Endodermal cell (in vitro differentiated cells): ENCODE measurements at places on chromosomes 12 and 14. TPM values are rescaled to one million over a fixed set of nuclear protein-coding genes. Genes with fewer than 3 reads are reported as not detected.

Gene ZFC3H1
- total RNA-seq = 46.0 to 62.1 TPM (median 50.6 TPM) in 3 replicates

Gene POTEG
- total RNA-seq = not detected in 2 replicates

Gene WSCD2
- 0.79 and 1.3 TPM in 2 replicates for total RNA-seq

Gene TUNAR
- 30.0 to 37.3 TPM (median 30.0 TPM) in 3 replicates for total RNA-seq

Gene RNASE8
- not detected in 2 replicates for total RNA-seq

Gene AMN1
- total RNA-seq = 12.8 and 15.2 TPM in 2 replicates

Gene OR4Q2
- not detected in 2 replicates for total RNA-seq

Gene ZCCHC8
- total RNA-seq = 24.6 to 28.2 TPM (median 26.2 TPM) in 3 replicates

Gene TEAD4
- 19.1 to 36.5 TPM (median 35.7 TPM) in 3 replicates for total RNA-seq

Gene RTL1
- total RNA-seq = 1.3 to 2.0 TPM (median 2.0 TPM) in 3 replicates

Gene ETFBKMT
- 0.87 to 2.0 TPM (median 1.1 TPM) in 3 replicates for total RNA-seq

GRCh38 chr12:19507823-19508222 is 68.5 kb downstream of the AEBP2 start:
- DNase-seq = no peak

- DNase-seq = no peak
Measured at GRCh38 chr12:77609016-77609415, 221.7 kb upstream of the NAV3 start.

- peak; percentile 54 for DNase-seq
Measured at GRCh38 chr14:72075649-72076334, 143.6 kb downstream of the RGS6 start.

DNA sequence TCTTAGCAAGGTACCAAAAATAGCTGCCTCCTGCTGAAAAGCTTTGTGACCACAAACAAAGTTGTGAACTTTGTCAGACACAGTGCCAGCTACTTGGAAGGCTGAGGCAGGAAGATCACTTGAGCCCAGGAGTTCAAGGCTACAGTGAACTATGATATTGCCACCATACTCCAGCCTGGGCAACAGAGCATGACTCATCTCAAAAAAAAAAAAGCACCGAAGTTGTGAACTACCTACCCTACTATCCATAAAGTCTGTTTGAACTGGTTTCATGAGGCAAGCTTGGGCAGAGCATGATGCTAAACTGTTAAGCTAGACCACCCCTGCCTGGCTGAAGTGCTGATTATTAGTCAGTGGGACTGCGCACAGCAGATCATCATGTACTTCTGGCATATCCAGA is 75.5 kb downstream of the RAD52 start:
- DNase-seq = no peak

GRCh38 chr12:109944561-109945359 is 44.7 kb downstream of the TCHP start:
- peak; percentile 94 for DNase-seq

DNA sequence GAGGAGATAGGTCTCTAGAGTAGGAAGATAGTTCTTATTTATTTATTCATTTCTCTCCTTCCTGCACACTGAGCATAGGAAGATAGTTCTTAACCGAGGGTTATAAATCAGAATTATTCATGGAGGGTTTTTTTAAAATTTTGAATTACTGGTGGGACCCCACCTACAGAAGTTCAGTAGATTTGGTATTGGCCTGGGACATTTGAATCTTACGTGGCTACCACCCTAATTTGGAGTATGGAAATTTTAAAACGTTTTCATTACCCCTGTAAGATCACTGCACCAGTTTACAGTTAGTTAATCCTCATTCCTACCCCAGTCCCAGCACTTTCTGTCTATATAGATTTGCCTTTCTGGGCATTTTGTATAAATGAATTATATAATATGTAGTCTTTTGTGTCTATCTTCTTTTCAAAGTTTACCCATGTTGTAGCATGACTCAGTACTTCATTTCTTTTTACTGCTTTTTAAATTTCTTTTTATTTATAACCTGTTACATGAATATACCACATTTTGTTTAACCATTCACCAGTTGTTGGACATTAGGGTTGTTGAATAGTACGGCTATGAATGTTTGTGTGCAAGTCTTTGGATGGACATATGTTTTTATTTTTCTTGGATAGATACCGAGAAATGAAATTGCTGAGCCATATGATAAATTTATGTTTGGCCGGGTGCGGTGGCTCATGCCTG is 44.9 kb downstream of the YLPM1 start:
- DNase-seq = no peak

DNA sequence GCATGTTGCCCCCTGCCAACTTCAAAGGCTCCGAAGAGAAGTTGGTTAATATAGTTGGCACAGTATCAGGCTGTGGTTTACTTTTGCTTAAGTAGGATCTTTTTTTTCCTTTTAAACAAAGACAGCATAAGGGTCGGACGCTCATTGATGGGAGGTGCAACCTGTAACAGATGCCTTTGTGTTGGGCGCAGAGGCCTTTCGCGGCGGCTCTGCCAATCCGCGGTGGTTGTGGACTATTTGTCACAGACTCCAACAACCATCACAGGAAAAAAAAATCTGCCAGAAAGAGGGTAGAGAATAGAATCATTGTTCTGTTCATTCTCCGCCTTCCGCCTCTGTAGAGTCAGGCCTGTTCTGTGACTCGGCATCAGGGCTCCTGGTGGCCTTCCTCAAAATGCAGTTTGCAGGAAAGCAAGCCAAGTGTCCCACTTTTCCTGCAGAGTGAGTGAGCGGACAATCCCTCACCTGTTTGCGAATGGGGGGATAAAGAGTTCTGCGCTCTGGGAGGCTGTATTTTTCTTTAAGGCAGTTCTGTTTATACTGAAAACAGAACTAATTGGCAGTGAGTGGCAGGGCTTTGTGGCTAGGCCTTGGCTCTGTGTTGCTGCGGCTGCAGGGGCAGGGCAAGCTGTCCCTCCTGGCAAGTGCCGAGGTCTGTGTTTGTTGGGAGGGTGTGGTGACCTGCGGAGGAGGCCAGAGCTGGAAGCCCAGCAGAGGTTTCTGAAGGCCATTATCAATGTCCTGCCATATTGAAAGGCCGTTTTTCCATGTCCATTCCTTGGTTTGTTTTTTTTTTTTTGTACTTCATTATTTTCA is 83.0 kb upstream of the PIWIL1 start:
- DNase-seq = no peak

DNA sequence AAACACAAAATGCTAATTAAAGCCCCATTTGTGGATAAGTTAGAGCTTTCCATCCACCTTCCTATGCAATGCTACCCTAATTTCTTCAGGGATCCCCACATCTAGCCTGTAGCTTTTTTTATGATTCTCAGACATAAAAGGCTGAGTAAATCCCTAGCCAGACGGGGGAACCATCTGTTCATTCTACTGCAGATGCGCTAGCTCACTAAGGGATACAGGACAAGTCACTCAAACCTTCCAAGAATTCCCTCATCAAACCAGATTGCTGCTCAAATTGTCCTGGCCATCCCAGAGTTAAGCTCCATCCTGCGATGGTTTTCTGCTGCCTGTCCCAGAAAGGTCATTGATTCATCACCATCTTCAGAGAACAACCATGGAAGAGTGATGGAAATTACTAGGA is 56.7 kb downstream of the MYRFL start:
- DNase-seq = no peak

GRCh38 chr12:34126239-34126641 is 103.9 kb downstream of the ALG10 start:
- DNase-seq = no peak

GRCh38 chr14:53167602-53168328 is 14.6 kb upstream of the DDHD1 start:
- DNase-seq = no peak

DNA sequence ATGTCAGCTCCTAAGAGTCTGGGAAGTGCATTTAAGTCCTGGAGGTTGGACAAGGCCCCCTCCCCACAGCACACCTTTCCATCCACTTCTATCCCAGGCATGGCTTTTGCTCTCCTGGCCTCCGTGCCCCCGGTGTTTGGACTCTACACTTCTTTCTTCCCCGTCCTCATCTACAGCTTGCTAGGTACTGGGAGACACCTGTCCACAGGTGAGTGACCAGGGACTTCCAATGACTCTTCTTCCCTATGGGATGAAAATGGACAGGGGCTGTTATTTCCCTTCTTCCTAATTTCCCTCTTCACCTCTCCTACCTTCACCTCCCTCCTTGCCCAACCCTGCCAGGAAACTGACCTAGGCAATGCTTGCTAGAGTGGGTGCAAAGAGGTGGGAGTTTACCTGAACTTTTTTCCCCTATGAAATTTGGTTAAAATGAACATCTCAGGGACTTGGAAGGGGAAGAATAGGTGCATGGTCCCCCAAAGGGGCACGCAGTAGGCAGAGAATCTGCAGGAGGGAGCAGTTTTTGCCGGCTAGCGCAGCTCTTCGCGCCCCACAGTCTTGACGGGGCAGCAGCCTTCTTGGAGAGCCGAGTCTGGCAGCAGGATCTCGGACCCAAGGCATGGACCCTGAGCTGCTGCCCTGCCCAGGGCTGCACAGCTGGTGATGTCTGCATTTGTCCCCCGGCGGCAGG is 9.2 kb downstream of the ARHGEF25 start:
- DNase-seq = no peak

DNA sequence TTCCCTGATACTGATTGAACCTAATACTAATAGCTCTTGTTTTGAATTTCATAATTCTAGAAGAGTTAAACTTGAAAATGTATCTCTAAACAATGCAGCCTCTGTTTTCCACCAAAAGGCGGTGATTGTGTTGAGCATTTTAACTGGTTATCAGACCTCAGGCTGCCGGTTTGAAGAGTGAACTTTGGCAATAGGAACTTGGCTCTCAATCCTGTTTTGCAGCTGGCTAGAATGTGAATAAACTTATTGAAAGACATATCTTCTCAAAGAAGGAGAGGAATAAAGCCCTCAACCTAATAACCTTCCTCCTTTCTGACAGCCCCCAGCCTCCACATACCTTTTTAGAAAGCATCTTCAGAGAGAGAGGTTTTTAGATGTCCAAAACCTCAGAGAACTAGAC is 105.4 kb downstream of the SRGAP1 start:
- DNase-seq = no peak

GRCh38 chr14:95291859-95292542 is 27.7 kb downstream of the CLMN start:
- DNase-seq = no peak

DNA sequence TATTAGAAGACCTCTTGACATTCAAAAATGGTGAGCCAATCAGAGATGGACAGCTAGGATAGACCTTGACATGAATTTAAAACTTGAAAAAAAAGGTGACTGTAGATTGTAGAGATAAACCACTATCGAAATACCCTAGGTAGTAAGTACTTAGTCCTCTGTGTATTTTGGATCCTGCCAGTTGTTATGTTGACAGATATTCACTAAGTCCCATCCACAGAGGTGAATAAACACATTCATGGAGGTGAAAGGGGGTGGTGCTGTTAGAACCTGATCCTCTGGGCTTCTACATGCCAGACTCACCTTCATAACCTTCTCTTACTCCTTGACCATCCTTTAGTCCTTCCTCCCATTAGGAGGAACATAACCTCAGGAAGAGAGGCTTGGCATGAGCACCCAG is 72.3 kb downstream of the OTX2 start:
- DNase-seq = no peak

GRCh38 chr12:125544960-125545359 is 479.7 kb downstream of the AACS start:
- DNase-seq = no peak

DNA sequence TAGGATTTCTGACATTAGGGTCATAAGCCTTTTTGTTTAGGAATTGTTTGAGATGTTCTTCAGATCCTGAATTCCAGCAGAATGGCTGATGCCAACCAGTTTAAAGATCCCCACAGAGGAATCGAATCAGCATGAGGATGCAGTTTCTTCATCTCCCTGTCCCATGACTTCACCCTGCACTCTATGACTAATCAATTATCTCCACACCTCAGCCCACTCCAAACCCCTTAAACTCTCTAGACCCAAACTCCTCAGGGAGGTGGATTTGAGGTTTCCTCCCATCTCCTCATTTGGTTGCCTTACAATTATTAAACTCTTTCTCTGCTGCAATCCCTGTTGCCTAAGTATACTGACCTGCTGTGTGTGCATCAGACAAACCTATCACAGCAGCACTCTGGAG is 86.5 kb upstream of the CRY1 start:
- DNase-seq = no peak

GRCh38 chr12:105235732-105236476 is at the start of gene APPL2:
APPL2 (minus strand) TSS chr12:105236174; CDS start chr12:105236012, 162 bp downstream.
- peak; percentile 97 for DNase-seq
